EH (cell line): ENCODE measurements at places on chromosomes 16 and 17.

- peak; percentile 18 for DNase-seq
Measured at GRCh38 chr16:72191551-72191950, 19.6 kb upstream of the PMFBP1 start.

DNA sequence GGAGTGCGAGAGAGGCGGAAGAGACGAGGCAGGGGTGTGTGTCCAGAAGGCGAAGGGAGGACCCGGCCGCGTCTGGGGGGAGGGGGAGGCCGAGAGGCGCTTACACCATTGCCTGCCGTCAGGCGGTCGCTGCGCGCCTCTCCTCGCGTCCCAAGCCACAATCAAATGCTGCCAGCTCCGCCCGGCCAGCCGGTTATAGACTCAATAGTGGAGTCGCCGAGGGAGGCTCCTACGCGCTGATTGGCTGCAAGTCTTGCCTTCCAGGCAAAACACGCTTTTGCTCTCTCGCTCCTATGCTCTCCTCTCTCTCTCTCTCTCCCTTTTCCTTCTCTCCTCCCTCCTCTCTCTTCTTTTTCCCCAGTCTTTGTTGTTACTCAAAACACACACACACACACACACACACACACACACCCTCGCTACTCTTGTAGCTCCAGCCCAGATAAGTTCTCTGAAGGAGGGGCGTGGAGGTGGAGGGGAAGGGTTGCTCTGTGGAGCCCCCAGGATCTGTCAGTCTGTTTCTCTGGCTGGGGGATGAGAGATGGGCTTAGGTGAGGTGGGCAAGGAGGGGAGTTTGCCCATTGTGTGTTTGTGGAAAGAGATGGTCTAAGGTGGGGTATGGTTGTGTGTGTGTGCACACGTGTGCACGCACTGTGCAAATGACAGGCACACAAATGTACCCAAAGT, at the start of gene DLX3:
DLX3 (minus strand) TSS at position 170 of the 684 bp plus-strand sequence. CDS start 226 bp downstream, outside the sequence.
- DNase-seq: peak; percentile 84

DNA sequence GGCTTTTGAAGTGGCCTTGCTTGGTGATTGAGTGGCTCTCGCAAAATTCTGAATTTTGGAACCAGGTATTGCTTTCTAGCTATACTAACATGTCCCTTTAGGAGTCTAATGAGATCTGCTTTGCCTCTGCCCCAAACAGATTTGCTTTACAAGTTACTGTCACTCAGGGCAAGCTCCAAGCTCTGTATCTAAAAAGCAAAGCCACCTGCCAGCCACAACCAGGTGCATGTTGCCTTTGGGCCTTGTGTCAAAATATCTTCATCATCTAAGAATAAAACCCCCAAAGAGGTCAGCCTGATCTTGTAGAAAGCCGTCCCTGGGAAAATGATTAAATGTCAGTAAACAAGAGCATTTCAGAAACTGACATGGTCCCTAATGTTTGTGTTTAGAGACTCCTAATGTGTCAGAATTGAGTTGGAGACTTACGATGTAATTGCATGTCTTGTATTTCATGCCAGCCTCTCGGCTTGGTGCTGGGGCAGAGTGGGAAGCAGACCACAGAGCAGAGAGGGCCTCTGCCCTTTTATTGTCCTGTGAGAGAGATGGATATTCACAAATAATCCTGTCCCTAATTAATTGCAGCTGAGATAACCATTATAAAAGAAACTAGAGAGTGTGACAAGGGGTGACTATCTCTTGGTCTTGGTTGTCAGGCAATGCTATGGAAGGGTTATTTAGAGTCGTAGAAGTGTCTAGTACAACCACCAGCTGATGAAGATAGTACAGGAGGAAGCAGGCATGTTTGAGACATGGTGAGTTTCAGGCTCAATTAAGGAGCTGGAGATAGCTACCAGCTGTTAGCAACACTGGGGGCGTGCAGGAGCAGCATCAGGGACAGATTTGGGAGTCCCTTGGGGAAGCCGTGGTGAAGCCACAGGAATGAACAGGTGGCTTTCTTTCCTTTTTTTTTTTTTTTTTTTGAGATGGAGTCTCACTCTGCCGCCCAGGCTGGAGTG, 90.7 kb downstream of the PITPNC1 start:
- DNase-seq: no peak

- no peak for DNase-seq
Measured at GRCh38 chr17:34825102-34825501, 136.2 kb downstream of the CCT6B start.

DNA sequence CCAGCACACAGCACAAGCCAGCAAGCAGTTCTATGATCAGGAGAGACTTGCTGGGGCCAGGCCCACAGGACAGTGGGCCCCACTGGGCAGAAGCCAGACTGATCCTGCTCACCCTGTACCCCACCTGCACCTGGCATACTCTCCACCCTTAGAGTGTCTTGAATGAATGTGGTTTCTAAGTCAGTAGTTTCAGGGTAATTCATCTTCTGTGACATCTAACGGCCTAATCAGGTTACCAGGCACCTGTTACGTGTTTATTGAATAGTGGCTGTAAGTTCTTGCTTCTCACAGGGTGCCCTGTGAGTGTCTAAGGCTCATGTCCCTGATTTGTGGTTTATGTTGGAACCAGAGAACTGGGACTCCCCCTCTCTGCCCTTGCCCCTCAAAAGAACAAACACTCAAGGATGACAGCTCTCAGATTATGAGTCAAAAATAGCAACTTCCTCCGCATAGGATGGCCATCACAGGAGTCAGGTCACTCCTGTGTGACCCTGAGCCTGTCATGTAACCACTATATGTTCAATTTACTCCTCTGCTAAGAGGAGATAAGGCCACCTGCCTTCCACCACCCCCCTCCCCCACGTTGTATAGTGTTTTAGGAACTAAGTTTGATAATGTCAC, 7.0 kb upstream of the OR2C1 start:
- DNase-seq: no peak

DNA sequence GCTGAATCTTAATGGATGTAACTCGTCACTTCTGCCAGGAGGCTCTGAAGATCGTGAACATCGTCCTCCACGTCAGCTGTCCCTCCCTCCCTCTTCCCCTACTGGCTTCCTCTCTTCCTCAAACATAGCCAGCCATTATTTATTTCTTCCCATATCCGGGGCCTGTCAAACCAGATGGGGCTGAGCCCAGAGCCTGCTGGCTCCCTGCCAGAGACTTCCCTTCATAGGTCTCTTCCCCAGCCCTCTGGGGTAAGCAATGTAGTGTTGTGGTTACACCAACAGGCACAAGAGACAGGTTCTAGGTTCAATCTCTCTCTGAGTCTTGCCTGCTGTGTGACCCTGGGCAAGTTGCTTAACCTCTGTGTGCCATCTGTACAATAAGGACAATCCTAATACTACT, 40.1 kb upstream of the ZFP90 start:
- DNase-seq: no peak

- no peak for DNase-seq
Measured at GRCh38 chr16:8541868-8542267, 48.4 kb downstream of the TMEM114 start.

- no peak for DNase-seq
Measured at GRCh38 chr16:54744998-54745397, 185.7 kb upstream of the IRX5 start.

- no peak for DNase-seq
Measured at GRCh38 chr17:3583456-3583855, 25.8 kb downstream of the TRPV1 start.

DNA sequence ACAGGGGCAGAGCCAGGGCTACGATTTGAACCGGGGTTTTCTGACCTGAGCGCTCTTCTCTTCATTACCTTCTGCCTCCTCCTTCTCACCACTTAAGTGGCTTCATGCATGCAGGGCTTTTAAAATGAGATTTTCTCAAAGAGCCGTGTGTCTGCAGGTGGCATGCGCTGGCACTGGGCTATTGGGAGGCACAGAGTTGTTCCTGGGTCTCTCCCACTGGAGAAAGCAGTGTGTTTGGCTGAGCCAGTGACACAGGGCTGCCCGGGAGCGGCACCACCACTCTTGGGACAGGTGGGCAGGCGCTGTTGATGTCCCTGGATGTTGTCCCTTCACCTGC, 218.8 kb upstream of the CHMP6 start:
- no peak for DNase-seq

- peak; percentile 7 for DNase-seq
Measured at GRCh38 chr17:19645734-19646201, 2.8 kb upstream of the ALDH3A2 start.

GRCh38 chr17:13409455-13409854, 192.3 kb downstream of the HS3ST3A1 start:
- DNase-seq: peak; percentile 49

DNA sequence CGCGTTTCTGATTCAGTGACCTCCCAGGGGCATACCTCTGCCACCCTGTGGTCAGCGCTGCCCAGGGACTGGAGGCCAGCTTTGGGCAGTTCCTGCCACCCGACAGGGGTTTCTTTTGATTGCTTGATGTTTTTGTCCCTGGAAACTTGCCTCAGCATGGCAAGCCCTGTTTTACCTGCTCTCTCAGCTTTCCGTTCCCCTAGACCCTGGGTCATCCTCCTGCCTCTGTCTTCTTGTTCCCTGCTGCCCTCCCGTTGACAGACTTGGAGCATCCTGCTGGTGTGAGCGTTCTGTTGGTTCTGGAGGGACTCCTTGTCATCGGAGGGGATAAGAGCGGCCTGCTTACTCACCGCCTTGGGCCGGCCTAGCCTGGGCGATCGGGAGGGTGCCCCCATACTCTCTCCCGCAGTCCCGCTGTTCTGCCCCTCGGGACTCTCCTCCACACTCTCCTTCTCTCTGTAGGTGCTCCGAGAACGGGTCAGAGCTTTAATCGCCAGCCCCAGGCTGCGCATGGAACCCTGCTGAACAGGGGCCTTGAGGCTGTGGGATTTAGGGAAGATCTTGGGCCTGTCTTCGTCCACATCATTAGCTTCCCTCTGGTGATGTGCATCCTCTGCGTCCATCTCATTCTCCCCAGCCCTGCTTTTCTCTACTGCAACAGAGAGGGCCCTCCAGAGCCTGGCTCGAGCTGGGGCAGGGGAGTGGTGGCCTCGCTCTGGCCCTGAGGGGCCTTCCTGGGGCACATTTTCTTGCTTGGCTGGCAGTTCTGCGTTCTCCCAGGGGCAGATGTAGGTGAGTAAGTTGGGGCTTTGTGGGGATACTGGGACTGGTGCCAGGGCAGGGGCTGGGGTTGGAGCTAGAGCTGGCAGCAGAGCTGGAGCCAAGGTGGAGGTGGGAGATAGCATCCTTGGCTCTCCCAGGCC, 13.7 kb downstream of the GPR179 start:
- no peak for DNase-seq

- DNase-seq: no peak
Measured at GRCh38 chr17:27982688-27983087, 59.8 kb upstream of the NLK start.

- peak; percentile 64 for DNase-seq
Measured at GRCh38 chr16:15765880-15766279, 90.9 kb downstream of the MYH11 start.

DNA sequence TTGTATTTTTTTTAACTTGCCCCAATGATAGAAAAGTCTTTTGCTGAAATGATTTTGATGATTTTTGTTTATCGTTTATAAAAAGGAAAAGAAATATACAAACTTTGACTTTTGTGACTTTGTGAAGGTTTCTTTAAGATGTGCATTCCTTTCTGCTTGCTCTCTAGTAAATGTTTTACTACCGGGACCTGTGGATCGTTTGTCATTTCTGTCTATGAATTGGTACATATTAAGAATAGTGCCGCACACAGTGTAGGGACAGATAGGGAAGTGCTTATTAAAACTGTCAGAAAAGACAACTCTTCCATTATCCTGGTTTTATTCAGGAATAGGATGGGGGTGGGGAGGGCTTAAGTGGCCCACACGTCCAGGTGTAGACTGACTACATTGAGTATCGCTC, 8.1 kb upstream of the PSMC5 start:
- DNase-seq: no peak

GRCh38 chr17:39209317-39210092, 9.4 kb downstream of the RPL19 start:
- DNase-seq: peak; percentile 80

- DNase-seq: peak; percentile 62
Measured at GRCh38 chr16:31874366-31875111, 932 bp downstream of the ZNF267 start.

- peak; percentile 2 for DNase-seq
Measured at GRCh38 chr17:73645050-73645871, 1.0 kb upstream of the SDK2 start.

- peak; percentile 82 for DNase-seq
Measured at GRCh38 chr16:73125850-73126524, 78.1 kb upstream of the ZFHX3 start.

DNA sequence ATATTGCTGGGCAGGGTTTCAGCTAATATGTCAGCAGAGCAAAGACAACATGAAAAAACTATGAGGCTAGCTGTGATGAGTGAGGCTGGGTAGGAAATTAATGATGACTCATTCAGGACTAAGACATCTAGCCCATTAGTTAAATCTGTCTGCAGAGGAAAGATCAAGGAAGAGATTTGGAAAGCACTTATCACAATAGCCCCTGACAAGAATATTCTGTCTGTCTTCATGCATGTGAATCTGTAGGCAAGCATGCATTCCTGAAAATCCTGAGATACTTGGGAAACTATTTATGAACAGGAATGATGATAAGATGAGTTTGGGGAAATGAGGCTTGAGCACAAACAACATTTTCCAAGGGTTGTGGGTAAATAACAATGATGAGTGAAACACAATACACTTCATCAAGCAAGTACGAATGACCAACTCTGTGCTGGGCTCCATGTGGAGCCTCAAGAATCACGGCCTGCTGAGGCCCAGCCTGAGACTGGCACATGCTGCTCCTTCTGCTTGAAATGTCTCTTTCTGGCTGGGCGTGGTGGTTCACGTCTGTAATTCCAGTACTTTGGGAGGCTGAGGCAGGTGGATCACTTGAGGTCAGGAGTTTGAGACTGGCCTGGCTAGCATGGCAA, 96.5 kb upstream of the ASIC2 start:
- DNase-seq: peak; percentile 73

GRCh38 chr16:49622421-49623402, 233.2 kb downstream of the ZNF423 start:
- DNase-seq: no peak

- DNase-seq: no peak
Measured at GRCh38 chr17:15380446-15380845, 39.0 kb upstream of the TEKT3 start.

DNA sequence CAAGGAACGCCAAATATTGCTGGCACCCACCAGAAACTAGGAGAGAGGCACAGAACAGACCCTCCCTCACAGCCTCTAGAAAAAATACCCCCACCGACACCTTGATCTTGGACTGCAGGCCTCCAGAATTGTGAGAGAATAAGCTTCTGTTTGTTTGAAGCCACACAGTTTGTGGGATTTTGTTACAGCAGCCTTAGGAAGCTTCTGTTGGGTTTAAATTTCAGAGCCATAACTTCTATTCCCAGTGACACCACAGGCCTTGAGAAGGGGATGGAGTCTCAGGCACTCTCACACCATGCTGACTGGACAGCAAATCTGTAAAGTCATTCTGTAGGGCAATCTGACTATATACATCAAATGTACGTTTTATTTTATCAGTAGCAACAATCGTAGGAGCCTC, 38.6 kb downstream of the RNF112 start:
- no peak for DNase-seq
